ENCODE measurements at places on chromosomes 7 and 10.
A peak's percentile ranks its signal among the peaks of the same experiment; 100 is the strongest.

GRCh38 chr7:51344406-51345138, 28.0 kb upstream of the COBL start:
- no peak for DNase-seq

- DNase-seq: no peak
These were observed 77.3 kb upstream of the SAMD8 start for GRCh38 chr10:75034131-75034512.

GRCh38 chr10:44313761-44314165, 71.1 kb downstream of the CXCL12 start:
- no peak for DNase-seq

DNA sequence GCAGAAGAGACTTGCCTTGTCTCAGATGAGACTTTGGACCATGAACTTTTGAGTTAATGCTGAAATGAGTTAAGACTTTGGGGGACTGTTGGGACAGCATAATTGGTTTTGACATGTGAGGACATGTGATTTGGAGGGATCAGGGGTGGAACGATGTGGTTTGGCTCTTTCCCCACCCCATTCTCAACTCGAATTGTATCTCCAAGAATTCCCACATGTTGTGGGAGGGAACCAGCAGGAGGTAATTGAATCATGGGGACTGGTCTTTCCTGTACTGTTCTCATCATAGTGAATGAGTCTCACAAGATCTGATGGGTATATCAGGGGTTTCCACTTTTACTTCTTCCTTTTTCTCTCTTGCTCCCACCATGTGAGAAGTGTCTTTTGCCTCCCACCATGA, 229.7 kb upstream of the KCND2 start:
- DNase-seq: no peak

DNA sequence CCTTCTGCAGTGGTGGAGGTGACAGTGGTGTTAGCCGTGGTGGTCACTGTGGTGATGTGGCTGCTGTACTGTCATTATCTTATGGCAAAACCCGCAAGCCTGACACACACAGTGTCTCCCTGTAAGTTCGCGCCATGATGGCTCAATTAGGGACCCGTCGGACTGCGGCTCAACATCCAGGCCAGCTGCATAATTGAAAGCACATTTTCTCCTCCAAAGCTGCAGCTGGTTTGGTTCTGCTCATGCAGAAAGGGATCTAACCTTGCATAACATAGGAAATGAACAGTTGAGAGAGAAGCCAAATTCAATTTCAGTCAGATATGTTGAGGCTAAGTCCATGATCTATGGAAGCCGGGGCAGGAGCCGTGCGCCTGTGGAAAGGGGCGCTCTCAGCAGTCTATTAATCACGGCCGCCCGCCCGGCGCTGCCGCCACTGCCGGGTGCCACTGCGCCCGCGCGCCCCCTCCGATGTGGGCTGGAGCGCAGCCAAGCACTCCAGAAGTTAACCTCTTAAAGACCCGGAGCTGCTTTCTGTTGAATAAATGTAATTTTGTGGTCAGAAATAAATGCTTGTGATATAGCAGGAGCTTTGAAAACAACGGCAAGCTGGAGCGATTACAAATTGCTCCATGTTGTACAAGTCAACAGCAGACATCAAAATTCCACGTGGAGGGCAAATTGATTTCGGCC, 227.7 kb downstream of the CUX1 start:
- peak; percentile 87 for DNase-seq
